Non-pigmented ciliary epithelial cell (primary cell): ENCODE measurements at places on chromosomes 13 and 19.

GRCh38 chr19:8585894-8586750 lies 8.9 kb upstream of the MYO1F start:
- no peak for DNase-seq

GRCh38 chr13:98534821-98535220 lies 42.1 kb downstream of the STK24 start:
- no peak for DNase-seq

DNA sequence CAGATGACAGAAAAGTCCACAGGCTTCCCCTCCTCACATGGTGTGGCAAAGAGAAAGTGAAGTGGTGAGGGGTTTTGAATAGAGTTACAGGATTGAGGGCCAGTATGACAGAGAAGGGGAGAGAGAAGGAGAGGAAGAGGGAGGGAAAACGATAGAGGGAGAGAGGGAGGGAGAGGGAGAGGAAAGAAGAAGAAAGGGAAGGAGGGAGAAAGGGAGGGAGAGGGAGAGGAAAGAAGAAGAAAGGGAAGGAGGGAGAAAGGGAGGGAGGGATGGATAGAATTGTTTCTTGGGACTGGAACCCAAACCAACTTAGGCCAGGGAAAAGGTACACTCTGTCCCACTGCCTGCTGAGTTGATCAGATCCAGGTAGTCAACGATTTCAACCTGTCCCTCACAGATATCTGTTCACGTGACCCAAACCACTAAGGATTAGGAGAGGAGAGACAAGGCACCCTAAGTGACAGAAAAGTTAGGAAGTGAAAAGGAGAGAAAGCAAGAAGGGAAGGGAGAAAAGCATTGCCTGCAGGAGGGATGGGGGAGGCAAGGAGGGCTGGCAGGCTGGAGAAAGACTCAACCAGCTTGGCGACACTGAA lies 8.1 kb upstream of the IGFL3 start:
- DNase-seq: no peak

DNA sequence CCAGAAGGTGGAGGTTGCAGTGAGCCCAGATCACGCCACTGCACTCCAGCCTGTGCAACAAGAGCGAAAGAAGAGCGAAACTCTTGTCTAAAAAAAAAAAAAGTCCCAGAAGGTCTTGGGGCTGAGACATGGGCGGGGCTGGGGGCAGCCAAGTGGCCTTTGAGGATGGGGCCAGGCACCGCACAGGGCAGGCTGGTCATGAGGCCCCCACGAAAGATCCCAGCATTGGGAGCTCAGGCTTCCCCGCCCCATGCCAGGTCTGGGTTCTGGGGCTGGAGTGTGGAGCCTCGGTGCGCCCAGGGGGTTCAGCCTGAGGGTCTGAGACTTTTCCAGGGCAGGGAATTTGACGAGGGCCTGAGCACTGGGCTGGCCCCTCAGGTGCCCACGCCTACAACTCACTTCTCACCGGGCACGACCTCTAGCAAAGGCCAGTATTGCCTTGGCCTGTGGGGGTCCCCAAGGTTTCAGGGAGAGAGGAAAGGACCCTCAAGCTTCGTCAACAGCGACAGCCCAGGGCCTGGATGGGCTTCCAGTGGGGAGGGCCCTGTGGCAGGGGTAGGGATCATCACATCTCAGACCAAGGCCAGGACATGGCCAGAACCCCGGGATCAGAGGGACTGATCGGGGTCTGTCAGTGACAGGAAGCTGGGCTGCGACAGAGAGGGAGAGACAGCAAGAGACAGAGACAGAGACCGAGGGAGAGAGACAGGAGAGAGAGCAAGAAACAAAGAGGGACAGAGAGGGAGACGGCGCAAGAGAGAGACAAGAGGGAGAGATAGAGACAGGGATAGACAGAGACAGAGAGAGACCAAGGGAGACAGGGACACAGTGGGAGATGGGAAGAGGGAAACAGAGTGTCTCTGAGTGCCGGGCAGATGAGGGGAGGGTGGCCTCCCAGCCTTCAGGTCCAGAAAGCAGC lies 7.5 kb upstream of the MEX3D start:
- DNase-seq: no peak

DNA sequence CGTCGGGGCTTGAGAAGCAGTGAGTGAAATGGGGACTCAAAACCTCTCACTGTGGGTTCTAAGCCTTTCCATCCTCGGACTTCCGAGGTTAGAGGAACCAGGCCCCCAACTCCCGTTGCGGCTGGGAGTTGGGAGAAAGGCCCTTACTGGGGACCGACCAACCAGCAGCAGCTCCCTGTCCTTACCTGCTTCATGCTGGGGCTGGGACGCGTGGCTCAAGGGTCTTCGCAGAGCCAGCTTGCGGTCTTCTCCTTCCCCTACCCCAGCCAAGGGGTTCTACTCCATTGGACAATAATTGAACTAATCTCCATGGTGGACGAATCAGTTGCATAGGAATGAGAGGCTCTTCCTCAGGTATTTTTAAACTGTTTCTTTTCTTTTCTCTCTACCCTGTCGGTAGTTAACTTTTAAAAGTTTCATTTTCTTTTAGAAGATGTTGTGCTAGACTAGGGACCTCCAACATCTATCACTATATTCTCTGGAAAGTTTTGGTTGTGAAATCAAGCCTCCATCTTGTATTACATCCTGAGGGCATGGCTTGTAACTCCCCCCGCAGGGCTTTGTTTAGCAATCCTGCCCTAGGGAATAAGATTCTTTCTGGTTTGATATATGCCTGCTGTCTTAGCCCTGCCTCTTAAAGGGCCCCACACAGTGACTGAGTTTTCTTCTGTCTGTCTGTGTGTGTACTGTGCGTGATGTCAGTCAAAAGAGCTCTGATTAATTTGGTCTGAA lies 1027.1 kb upstream of the PCDH9 start:
- no peak for DNase-seq

DNA sequence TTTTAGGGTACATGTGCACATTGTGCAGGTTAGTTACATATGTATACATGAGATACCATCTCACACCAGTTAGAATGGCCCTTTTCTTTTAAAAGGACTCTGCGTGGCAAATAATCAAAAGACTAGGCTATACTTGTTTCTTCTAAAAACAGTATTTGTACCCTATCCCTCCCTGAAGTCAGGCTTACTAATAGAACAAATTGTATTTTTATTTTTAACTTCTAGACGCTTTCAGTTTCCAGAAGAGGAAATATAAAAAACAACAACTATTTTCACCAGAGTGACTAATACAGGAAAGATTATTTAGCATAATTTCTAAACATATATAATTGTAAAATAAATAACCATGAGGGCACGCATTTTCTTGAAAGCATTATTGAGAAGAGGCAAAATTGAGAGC lies 83.6 kb downstream of the ITGBL1 start:
- DNase-seq: no peak

DNA sequence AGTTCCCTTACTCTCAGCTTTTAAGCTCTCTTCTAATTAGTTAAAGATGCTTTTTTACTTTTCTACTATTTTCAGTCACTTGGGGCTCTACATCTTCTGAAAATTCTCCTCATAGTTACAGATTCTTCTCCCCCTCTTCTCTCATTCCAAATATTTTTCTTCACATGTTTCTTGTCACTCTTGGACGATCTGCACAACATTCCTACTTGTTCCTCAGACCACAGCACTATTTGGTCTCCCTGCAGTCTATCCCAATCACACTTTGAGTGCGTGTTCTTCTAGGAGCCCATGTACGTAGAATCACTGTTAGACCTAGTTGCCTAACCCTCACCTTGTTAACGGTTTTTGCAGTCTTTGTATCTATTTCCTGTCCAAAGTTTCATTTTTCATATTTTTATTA lies 222.5 kb upstream of the SPRY2 start:
- no peak for DNase-seq

- DNase-seq: no peak
Measured at GRCh38 chr19:5067678-5068077, 98.8 kb downstream of the KDM4B start.

DNA sequence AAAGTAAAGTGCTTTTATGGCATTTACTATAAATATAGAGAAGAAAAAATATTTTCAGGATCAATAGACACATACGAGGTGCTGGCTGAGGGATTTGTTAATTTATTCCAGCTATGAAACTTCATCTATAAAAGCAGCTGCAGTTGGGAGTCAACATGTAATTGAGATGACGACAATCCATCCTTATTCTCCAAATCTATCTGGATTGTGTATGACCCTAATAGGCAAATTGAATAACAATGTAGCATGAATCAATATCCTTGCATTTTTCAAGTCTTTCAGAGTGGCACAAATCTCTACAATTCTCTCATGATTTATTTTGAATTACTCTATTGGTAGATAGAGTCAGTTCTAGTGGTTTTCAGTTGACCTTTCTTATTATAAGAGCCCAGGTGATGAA lies 1296.5 kb upstream of the SPRY2 start:
- no peak for DNase-seq

DNA sequence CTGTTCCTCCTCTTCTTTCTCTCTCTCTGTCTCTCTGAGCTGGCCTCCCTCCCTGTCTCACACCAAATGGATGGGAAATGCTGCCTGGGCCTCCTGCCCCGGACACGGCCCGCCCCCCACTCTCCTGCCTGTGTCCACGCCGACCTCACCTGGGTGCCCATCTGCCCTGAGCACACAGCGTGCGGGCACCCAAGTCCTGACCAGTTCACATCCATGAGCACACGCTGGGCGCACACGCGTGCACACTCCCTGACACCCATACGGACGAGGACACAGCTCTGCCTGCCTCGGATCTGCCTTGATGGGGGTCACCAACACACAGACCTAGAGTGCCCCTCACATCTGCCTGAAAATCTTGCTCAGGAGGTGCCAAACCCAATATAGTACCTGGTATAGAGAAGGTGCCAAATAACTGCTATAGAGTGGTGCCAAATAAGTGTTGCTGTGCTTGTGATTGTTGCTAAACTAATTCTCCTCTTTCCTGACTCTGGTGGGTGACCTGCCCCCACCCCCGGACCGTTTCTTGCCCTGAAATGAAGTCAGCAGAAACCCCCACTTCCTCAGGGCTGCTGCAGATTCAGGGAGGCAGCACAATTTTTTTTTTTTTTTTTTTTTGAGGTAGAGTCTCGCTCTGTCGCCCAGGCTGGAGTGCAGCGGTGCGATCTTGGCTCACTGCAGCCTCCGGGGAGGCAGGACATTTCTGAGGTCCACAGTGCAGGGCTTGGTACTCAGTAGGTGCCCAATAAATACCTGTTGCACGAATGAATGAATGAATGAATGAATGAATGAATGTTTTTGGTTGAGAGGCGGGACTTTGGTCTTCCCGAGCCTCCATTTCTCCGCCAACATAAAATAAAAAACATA lies 4.6 kb downstream of the NFIC start:
- DNase-seq: no peak

- DNase-seq: no peak
Measured at GRCh38 chr13:44618326-44618725, 42.2 kb upstream of the TSC22D1 start.

DNA sequence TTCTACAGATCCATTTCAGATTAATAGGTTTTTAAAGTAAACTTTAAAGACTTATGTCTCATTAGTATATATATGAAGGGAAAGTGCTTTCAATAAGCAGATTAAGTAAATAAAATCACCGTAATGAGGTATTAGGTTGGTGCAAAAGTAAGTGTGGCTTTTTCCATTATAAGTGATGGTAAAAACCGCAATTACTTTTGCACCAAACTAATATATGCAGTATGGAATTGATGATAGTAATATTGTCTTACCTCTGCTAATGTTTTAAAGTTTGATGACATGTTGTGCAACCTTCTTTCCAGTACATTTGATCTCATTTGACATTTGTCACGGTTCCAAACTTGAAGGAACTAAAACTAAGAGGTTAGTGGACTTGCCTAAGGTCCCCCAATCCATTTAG lies 1819.3 kb downstream of the PCDH9 start:
- no peak for DNase-seq

DNA sequence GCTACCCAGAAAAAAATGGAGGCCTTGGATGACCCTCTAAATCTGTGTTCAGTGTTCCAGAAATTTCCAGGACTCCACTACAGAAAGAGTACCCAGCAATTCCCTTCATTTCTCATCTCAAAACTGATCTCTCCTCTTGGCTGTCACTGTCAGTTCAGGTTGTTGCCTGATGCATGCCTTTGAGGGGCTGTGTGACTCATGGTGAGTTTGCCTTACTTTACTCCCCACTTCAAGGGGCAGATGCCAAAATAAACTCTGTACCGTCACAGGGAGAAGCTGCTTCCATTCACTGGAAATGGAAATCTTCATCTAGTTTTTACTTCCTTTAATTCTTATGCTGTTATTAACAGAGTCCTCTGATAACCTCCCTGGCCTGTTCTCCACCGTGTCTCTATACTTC lies 1075.0 kb downstream of the DIAPH3 start:
- DNase-seq: no peak

DNA sequence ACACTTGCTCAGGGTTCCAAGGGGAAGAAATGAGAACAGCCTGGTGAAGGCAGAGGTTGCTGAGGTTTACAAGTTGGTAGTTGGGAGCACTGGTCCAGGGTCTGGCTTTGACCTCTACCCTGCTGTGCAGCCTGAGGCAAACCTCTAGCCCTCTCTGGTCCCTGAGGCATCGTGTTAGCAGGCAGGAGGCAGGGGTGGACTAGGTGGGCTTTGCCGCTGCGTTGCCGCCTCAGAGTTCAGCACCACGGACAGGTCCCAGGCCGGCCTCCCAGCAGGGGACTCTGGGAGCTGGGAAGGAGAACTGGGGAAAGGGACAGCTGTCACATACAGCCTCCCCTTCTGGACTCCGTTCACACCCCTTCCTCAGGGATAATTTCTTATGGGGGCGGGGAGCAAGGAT lies 3.1 kb downstream of the NCAN start:
- DNase-seq: no peak

DNA sequence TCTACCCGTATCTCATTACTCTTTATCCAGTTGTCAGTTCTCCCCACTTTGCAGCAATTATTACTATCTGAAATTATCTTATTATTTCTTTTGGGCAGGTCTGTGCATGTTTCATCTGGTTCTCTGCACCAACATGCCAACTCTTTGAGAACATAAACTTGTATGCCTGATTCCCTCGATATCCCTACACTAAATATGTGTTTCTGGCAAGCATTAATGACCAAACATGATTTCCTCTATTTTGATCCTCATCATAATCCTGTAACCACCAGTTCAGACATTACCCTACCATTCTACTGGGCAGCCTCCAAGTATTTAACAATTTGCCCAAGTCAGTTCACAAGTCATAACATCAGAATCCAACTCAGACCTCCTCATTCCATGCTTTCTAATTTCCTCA lies 426.1 kb downstream of the FOXO1 start:
- no peak for DNase-seq

DNA sequence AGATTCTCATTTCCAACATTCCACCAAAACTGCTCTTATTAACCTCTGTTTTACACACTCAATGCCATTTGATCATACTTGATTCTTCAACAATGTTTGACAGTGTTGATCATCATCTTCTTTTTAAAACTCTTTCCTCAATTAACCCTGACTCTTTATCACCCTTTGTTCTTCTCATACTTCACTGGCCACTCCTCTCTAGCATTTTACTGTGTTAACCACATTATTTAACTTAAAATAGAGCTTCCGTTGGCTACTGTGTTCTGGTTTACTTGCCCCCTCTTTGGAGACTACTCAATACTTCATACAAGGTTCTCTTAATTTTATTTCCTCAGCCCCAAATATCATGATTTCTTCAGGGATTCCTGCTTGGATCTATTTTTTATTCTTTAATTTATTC lies 121.1 kb upstream of the SPRY2 start:
- no peak for DNase-seq
